Stimulated activated CD8-positive, alpha-beta memory T cell treated with anti-CD3 and anti-CD28 coated beads, Interleukin-4, amount 100 ng/mL, for 48 hours (primary cell): ENCODE measurements at places on chromosomes 5 and 9.

- DNase-seq, result no peak
Observed at GRCh38 chr5:166497496-166498104, 1793.8 kb upstream of the WWC1 start.

GRCh38 chr5:103690676-103691075, 128.1 kb upstream of the NUDT12 start:
- DNase-seq, result no peak

GRCh38 chr9:7368410-7369292, 430.9 kb downstream of the DMAC1 start:
- no peak for DNase-seq

DNA sequence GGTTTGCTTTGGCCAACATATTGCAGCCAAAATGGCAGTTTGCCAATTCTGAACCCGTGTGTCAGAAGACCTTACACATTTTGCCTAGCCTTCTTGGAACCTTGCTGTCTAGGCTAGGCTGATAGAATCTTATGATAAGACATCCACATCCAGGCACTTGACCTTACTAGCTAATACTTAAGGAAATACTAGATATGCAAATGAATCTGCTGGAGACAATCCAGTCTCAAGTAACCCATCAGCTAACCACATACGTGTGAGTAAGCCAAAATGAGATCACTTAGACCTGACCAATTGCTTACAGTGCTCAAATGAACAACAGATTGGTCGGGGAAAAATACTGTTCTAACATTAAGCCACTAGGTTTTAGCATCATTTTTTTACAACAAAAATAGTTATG, 1504.6 kb upstream of the CDH9 start:
- no peak for DNase-seq

GRCh38 chr9:38423273-38423972, 831 bp downstream of the IGFBPL1 start:
- DNase-seq, result no peak

DNA sequence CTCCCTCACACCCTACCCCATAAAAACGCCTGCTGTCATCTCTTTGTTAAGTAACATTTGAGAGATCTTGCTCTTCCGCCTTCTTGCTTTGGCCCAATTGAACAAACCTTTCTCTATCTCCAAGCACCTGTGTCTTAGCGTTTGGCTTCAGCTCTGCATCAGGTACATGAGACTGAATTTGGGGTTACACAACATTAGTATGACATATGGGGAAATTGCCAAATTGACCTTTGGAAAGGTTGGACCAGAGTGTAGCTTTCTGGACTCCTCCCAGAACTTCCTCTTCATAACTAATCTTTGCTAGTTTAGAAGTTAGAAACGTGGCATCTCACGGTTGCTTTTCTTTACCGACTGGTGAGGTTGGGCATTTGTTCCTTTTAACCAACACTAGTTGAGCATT, 3.5 kb upstream of the EXOSC3 start:
- DNase-seq, result no peak

- DNase-seq, result no peak
Observed at GRCh38 chr9:125475385-125475784, 213.8 kb downstream of the GAPVD1 start.

- DNase-seq, result no peak
Observed at GRCh38 chr9:6549106-6549800, 96.3 kb downstream of the GLDC start.

- no peak for DNase-seq
Observed at GRCh38 chr5:168198359-168198758, 93.1 kb upstream of the WWC1 start.

- DNase-seq, result peak; percentile 78
Observed at GRCh38 chr9:136671646-136672430, 9.1 kb downstream of the EGFL7 start.

- DNase-seq, result no peak
Observed at GRCh38 chr5:69030358-69031062, 63.3 kb upstream of the SLC30A5 start.

GRCh38 chr5:139178935-139179334, 19.2 kb downstream of the SIL1 start:
- no peak for DNase-seq

DNA sequence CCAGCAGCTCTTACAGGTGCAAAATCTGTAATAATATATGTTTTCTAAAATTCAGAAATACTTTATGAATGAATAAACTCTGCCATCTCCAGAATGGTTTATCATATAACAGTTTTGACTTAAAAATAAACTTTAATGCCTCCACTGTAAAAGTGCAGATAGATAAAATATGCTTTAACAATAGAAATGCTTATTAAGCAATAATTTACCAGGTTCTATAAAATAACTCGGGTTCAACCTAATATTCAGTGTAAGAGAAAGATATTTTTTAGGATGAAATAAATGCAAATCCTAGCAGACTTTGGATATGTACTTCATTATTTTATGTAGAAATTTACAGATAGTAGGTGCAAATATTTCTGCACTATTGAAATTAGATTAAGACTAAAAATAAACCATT, 74.1 kb downstream of the FBXL7 start:
- no peak for DNase-seq

- no peak for DNase-seq
Observed at GRCh38 chr5:139473565-139473964, 2.8 kb downstream of the SMIM33 start.

GRCh38 chr5:116394186-116394867, 180.3 kb downstream of the SEMA6A start:
- no peak for DNase-seq

- no peak for DNase-seq
Observed at GRCh38 chr5:103291606-103292005, 33.0 kb downstream of the MACIR start.

GRCh38 chr9:126357074-126357473, 30.4 kb downstream of the MVB12B start:
- DNase-seq, result no peak

DNA sequence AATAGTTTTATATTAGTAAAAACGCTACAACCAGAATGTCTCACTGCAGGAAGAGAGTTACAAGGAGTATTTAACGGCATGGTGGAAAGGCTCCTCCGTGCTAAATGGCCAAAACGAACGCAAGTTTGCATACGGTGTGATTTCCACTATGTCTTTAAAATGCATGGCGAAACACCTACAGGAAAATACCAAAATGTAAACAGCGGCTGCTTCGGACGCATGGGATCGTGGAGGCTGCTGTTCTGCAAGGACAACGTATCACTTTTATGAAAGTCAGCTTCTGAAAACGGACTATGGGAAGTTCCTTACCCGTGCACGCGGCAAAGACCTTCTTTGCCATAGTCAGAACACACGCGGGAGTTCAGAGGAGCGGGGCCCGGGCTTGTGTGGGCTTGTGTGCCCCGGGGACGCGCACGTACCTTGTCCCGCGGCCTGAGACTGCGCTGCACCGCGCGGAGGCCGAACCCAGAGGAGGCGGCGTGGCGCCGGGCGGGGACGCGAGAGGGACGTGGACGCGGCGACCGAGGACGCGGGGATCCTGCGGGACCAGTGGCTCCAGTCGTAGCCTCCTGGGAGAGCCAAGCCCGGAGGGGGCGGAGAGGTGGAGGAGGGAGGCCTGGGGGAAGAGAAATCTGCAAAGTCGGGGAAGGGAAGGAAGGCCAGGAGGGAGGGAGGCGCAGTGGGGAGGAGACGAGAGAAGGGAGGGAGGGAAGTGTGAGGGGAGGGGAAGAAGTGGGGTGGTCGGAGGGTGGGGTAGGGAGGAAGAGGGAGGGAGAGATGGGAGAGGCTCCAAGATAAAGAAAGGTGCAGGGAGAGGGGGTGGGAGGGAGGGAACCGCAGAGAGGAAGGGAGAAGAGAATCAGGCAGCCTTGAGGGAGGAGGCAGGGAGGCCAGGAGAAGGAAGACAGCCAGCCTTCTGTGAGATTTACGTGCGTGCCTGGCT, at the start of gene CMBL:
Gene CMBL (minus strand): TSS at position 697 of the 943 bp plus-strand sequence. CDS start 17,140 bp downstream, outside the sequence.
- DNase-seq, result peak; percentile 43

DNA sequence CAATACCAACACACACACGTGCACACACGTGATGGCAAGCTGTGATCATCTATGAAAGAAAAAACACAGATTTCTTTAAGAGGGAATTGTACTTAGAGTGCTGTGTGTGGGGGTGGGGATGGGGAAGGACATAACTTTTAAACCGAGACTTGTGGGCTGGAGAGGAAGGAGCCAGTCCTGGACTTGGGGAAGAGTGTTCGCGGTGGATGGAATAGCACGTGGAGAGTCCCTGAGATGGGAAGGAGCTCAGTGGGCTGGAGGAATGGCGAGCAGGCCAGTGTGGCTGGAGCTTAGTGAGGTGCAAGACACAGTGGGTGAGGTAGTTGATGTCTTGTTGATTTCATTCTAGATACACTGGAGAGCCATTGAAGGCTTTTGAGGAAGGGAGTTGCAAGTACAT, 78.5 kb downstream of the RGS3 start:
- no peak for DNase-seq

GRCh38 chr5:123535648-123536047, 23.7 kb downstream of the CSNK1G3 start:
- DNase-seq, result no peak

DNA sequence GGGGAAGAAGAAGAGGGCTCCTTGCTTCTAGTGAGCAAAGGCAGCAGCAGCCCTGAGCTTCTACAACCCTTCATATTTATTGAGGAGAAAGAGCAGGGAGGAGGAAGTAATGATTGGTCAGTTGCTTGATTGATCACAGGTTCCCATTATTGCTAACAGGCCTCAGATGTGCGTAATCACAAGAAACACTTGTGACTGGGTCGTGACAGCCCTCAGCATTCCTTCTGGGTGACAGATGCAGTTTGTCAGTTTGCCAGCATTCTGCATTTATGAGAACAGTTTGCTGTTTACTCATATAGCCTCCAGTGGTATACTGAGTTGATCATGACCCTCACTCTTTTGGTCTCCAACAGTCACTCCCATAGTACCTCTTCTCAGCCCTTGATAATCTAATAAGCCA, 111.5 kb upstream of the TNC start:
- no peak for DNase-seq

DNA sequence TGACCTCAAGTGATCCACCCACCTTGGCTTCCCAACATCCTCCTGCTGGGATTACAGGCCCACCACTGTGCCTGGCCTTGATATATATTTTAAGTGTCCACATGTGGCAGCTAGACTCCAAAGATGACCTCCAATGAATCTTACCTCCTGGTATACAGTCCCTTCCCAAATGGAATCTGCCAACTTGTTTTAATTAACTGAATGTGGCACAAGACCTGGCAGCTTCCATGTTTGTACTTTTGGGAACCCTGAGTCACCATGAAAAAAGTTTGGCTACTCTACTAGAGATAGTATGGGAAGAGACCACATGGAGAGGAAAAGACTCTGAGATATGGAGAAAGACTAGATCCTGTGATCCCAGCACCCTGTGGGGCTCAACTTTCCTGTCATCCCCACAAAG, 42.5 kb downstream of the CCL28 start:
- no peak for DNase-seq

- DNase-seq, result no peak
Observed at GRCh38 chr9:79116709-79117108, 455.1 kb upstream of the TLE4 start.

DNA sequence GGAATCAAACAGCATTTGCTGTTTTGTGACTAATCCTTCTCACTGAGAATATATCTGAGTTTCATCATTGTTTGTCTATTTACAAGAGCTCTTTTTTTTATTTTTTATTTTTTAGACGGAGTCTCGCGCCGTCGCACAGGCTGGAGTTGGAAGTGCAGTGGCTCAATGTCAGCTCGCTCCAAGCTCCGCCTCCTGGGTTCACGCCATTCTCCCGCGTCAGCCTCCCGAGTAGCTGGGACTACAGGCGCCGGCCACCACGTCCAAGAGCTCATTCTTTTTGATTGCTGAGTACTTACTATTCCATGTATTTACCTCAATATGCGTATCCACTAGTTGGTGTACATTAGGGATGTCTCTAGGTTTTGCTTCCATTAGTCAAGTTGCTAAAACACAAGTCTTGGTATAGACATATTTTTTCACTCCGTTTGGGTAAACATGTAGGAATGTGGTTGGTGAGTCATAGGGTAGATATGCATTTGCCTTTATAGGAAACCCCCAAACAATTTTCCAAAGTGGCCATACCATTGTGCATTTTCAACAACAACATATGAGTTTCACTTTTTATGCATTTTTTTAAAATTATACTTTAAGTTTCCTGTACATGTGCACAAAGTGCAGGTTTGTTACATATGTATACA, 1005.0 kb upstream of the CDH10 start:
- DNase-seq, result no peak

DNA sequence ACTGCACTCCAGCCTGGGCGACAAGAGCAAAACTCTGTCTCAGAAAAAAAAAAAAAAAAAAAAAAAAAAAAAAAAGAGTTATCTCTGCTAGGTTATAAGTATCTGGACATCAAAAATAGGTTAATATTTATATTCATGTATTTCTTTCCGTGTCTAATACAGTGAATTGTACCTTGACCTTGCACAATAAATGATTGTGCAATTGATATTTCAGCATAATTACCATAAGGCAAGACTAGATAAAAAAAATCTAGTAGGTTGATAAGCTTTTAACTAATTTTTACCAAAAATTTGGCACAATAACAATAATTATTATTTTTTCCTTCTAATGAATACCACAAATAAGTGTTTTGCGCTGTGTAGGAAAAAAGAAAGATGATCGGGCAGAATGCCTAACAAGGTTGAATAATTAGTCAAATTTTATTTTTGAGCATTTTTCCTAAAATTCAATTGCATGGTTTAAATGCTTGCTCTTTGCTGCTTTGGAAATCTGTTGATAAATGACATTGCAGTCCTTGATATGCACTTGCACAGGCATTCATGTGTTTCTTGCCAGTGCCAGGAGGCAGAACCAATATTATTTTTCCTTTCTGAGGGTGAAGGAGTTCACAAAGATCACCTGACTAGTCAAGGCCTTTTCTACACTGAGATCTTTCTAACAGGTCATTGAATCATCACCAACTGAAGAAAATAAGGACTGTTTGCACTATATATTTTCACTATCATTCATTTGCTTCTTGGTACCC, 127.5 kb downstream of the ARRDC3 start:
- no peak for DNase-seq

DNA sequence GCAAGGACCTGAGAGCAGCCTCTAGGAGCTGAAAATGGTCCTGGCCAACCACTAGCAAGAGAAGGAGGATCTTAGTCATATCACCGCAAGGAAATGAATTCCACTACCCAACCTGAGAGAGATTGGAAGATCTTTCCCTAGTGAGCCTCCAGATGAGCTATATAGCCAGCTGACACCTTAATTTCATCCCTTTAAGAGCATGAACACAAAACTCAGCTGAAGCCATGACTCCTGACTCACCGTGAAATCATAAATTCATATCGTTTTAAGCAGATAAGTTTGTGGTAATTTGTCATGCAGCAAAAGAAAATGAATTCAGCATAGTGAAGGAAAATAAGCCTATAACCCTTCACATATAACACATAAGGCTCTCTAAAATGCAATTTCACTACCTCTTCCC, 23.5 kb downstream of the MAPKAP1 start:
- DNase-seq, result no peak
